MCF 10A (cell line): ENCODE measurements at places on chromosomes 12 and 14. TPM values are rescaled to one million over a fixed set of nuclear protein-coding genes. Genes with fewer than 3 reads are reported as not detected.
A peak's percentile ranks its signal among the peaks of the same experiment; 100 is the strongest.

Gene FAM186B
- 0.30 and 0.64 TPM in 2 replicates for total RNA-seq

Gene PTCSC3
- total RNA-seq, result not detected in 2 replicates

Gene ZFHX2
- total RNA-seq, result 1.8 and 2.1 TPM in 2 replicates

Gene BMP4
- total RNA-seq, result 0.28 and 0.54 TPM in 2 replicates

Gene SLCO1B1
- total RNA-seq, result not detected in 2 replicates

Gene RERG
- 7.6 and 16.5 TPM in 2 replicates for total RNA-seq

DNA sequence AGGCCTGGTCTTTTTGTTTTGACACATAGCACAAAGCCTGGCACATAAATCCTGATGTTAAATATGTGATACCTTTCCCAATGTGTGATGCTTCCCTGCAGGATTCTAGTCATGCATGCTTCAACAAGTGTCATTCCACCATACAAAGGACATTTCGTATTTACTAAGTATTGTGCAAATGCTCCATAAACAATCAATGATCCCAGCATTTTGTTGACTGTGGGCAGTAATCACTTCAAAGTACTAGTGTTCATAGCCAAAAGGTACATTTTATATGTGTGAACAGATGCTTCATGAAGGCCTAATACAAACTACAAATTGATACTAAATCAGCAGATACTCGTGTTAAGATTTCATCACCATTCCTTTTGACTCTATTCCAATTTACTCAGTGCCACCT is 4.4 kb downstream of the CCNB1IP1 start:
- no peak overlapping the region for H3K27ac ChIP-seq
- peaks cover 31% of the 10 kb centered on the region for H3K4me1 ChIP-seq
- H3K4me3 ChIP-seq, result no peak overlapping the region
- DNase-seq, result no peak

- no peak overlapping the region for H3K4me3 ChIP-seq
- no peak for DNase-seq
- peaks cover 51% of the 10 kb centered on the region for H3K27me3 ChIP-seq
- no peak overlapping the region for H3K27ac ChIP-seq
- H3K36me3 ChIP-seq, result no peaks in the 10 kb centered on the region
- H3K4me1 ChIP-seq, result no peaks in the 10 kb centered on the region
Measured at GRCh38 chr14:106691601-106692291, 1165.4 kb downstream of the TMEM121 start.

GRCh38 chr12:115313929-115314328 is 630.0 kb upstream of the TBX3 start:
- DNase-seq, result peak; percentile 18
- H3K27ac ChIP-seq, result no peak overlapping the region
- H3K4me3 ChIP-seq, result no peak overlapping the region
- H3K4me1 ChIP-seq, result peaks cover 11% of the 10 kb centered on the region
- no peaks in the 10 kb centered on the region for H3K36me3 ChIP-seq

DNA sequence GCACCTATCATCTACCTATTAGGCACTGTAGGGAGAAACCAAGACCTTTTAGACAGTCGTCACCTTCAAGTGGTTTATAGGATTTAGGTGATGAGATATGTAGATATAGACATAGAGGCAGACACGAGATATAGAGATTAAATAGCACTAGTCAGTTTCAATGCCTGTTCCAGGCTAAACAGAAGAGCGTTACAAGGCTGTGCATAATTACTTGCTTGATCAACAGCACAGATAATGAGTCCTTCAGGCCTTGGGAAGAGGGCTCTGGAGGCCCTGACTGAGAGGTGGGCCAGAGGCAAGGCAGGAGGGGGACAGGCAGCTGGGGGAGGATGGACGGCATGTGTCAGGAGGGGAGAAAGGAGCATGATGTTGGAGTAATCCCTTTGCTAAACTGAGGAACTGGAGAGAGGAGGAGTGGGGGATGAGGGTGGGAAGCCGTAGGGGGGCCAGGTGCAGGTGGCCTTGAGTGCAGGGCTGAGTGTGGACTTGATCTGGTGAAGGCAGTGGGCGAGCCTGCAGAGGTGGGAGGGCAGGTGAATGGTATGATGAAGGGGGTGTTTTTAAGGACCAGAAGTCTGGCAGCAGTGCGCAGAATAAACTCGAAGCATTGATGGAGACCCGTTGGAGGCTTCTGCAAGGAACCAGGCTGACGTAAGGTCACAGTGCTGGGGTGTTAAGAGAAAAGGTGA is 43.9 kb upstream of the ATP23 start:
- peaks cover 48% of the 10 kb centered on the region for H3K4me1 ChIP-seq
- H3K27me3 ChIP-seq, result no peaks in the 10 kb centered on the region
- H3K27ac ChIP-seq, result peak overlapping the region; percentile 79
- DNase-seq, result no peak
- H3K36me3 ChIP-seq, result peaks cover 6% of the 10 kb centered on the region

DNA sequence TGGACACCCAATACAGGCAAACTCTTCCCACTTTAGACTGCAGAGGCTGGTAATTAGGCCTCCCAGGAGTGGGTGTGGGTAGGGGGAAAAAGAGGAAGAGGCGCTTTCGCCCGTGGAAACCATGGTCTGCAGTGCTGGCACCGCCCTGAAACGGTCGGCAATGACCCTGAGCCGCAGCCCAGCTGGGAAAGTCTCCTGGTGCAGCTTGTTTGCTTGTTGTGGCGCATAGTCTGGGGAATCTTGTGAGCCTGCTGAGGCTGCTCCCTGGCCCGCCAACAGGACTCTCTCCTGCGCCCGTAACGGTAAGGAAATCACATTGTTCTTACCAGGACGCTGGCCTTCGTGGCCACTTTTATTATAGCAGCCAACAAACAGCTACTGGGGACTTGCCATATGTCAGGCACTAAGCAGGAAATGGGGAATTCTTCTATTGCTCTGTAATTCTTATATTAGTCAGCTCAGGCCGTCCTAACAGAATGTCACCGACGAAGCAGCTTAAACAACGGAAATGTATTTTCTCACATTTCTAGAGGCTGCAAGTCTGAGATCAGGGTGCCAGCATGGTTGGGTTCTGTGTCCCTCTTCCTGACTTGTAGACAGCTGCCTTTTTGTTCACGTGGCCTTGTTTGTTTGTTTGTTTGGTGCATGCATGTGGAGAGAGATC is 52.5 kb upstream of the RIN3 start:
- H3K36me3 ChIP-seq, result no peaks in the 10 kb centered on the region
- DNase-seq, result no peak
- no peaks in the 10 kb centered on the region for H3K27me3 ChIP-seq
- no peak overlapping the region for H3K27ac ChIP-seq
- no peak overlapping the region for H3K4me3 ChIP-seq

DNA sequence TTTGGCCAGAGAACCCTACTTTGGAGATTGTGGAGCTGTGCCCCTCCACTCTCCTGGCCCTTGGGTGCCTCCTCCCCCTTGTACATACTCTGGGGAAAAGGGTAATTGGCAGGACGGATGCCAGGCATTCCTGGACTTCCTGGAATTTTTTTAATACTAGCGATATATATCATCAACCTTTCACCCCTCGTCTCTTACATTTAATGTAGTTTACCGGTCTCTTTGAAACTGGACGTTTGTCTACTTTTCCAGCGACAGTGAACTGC is 767 bp upstream of the CRY1 start:
- no peaks in the 10 kb centered on the region for H3K36me3 ChIP-seq
- H3K27ac ChIP-seq, result no peak overlapping the region
- DNase-seq, result no peak

GRCh38 chr12:129550353-129550752 is 353.5 kb downstream of the TMEM132D start:
- H3K4me3 ChIP-seq, result no peak overlapping the region
- H3K4me1 ChIP-seq, result peaks cover 5% of the 10 kb centered on the region
- no peaks in the 10 kb centered on the region for H3K27me3 ChIP-seq
- DNase-seq, result peak; percentile 32

DNA sequence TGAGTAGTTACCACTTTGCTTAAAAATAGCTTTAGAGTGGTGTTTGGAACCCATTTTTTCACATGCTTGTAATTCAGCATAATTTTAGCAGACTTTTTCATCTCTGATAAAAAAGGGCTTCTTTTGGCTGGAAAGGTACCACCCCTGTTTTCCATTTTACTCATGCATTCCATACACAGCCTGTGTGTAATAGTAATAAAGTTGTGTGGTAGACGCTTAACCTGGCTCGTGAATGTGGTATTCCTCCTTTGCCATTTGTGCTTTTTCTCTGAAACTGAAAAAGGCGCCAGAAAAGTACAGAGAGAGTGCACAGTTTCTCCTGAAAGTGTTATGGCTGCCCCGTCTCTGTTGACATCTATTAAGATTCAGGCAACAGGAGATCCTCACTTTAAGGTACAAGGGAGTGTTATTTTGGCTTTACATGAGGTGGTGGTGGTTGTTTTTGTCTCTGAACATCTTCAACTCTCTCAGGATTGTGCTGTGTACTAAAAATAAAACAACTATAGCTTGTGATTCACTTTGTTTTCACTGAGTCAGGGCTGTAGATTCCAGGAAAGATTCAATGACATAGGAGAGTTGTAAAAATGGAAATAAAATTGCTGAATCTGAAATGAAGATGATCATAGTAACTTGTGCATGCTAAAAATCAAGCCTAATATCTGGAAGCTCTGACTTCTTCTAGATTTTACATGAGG is 45.6 kb upstream of the MIS18BP1 start:
- no peaks in the 10 kb centered on the region for H3K36me3 ChIP-seq
- H3K27ac ChIP-seq, result no peak overlapping the region
- H3K4me3 ChIP-seq, result no peak overlapping the region
- no peak for DNase-seq
- peaks cover 7% of the 10 kb centered on the region for H3K4me1 ChIP-seq
- no peaks in the 10 kb centered on the region for H3K27me3 ChIP-seq

GRCh38 chr14:49769581-49770211 is 1.7 kb downstream of the KLHDC2 start:
- peak overlapping the region; percentile 86 for H3K4me3 ChIP-seq
- peaks cover 18% of the 10 kb centered on the region for H3K4me1 ChIP-seq
- peaks cover 44% of the 10 kb centered on the region for H3K36me3 ChIP-seq
- H3K27ac ChIP-seq, result peak overlapping the region; percentile 98
- no peaks in the 10 kb centered on the region for H3K27me3 ChIP-seq

- H3K27me3 ChIP-seq, result no peaks in the 10 kb centered on the region
- H3K36me3 ChIP-seq, result no peaks in the 10 kb centered on the region
- H3K4me3 ChIP-seq, result no peak overlapping the region
- H3K4me1 ChIP-seq, result peaks cover 13% of the 10 kb centered on the region
- no peak for DNase-seq
- no peak overlapping the region for H3K27ac ChIP-seq
Measured at GRCh38 chr14:55540847-55541773, 38.9 kb upstream of the KTN1 start.

DNA sequence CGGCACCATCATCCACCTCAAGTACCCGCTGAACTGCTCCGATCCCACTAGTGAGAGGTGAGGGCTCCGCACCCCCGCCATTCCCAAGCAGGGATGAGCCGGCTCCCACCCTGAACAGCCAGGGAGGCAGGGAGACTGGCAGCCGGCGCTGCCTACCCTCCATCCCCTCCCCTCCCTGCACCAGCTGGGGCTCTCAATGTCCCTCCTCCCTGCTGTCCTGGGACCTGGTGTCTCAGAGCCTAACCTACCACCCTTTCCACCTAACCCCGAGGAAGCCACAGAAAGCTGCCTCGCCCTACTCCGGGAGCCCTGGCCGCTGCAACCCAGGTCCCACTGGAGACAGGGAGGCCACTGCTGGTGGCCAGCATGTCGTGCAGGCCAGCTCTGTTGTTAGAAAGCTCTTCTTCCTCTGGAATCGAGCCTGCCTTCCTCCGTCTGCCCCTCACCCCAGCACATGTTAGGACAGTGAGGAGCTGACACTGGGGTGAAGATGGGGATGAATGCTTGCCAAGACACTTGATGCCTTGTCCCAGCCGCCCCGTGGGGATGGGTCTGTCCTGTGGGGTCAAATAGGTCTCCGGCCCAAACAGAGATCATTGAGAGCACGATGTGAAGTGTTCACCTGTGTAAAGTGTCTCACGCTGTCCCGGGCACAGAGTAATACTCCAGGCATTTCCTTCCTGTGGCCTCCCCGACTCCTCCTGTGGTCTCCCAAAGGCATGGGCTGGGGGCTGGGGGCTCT is 1.1 kb downstream of the PTPN6 start:
- DNase-seq, result no peak
- no peaks in the 10 kb centered on the region for H3K27me3 ChIP-seq
- H3K27ac ChIP-seq, result no peak overlapping the region
- peaks cover 11% of the 10 kb centered on the region for H3K4me1 ChIP-seq
- H3K4me3 ChIP-seq, result no peak overlapping the region

- H3K4me3 ChIP-seq, result no peak overlapping the region
- no peak overlapping the region for H3K27ac ChIP-seq
- no peak for DNase-seq
- H3K27me3 ChIP-seq, result no peaks in the 10 kb centered on the region
- H3K4me1 ChIP-seq, result no peaks in the 10 kb centered on the region
Measured at GRCh38 chr12:124080649-124081048, 107.6 kb downstream of the ZNF664 start.

- no peak overlapping the region for H3K27ac ChIP-seq
- peaks cover 31% of the 10 kb centered on the region for H3K36me3 ChIP-seq
- no peak for DNase-seq
- no peak overlapping the region for H3K4me3 ChIP-seq
- H3K4me1 ChIP-seq, result no peaks in the 10 kb centered on the region
Measured at GRCh38 chr12:19461999-19462398, 22.7 kb downstream of the AEBP2 start.

- H3K36me3 ChIP-seq, result no peaks in the 10 kb centered on the region
- no peaks in the 10 kb centered on the region for H3K27me3 ChIP-seq
- no peak overlapping the region for H3K27ac ChIP-seq
- no peak for DNase-seq
- no peak overlapping the region for H3K4me3 ChIP-seq
- no peaks in the 10 kb centered on the region for H3K4me1 ChIP-seq
Measured at GRCh38 chr14:52106840-52107239, 38.0 kb upstream of the NID2 start.

DNA sequence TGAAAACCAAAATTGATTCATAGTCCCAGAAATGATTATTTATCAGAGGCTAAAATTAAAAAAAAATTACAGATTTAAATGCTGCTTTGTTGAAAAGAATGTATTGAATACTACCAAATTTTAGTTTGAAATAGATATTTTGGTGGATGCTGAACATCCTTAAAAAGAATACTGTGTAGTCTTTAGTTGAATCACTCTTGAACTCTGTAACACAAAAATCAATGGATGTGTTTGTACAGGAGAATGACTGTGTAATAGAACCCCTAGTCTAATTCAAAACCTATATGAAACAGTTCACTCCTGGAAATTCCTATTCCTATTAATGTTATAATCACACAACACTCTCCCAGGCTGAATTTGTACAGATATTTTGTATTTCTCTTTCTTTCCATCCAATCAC is 1.5 kb upstream of the TSPAN8 start:
- H3K27ac ChIP-seq, result no peak overlapping the region
- no peaks in the 10 kb centered on the region for H3K27me3 ChIP-seq
- DNase-seq, result no peak

- H3K4me3 ChIP-seq, result peak overlapping the region; percentile 95
- peak; percentile 90 for DNase-seq
- no peaks in the 10 kb centered on the region for H3K27me3 ChIP-seq
- H3K36me3 ChIP-seq, result peaks cover 44% of the 10 kb centered on the region
Measured at GRCh38 chr12:56635806-56636674, 5.9 kb upstream of the BAZ2A start.
